ENCODE measurements at places on chromosomes 2 and 18.

DNA sequence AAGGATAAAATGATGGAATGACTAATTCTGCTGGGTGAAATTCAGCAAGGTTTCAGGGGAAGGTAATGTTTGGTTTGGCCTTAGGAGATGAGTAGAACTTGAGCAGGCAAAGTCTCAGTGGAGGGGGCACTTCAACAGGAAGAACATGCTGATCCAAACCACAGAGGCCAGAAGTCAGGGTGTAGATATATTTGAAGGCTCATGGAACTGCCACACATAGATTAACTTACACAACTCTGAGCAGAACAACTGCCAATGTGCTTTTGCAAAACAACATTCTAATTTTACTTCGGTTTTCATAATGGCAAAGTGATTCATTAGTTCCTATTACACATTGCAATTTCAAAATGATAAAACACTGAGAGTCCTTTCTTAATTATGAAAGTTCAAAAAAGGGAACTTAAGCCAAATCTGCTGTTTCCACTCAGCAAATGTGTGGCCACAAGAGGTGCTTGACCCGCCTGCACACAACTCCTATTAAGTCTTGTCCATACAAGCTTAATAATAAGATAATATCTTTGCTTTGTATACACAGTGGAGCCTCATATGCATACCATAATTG is 284.8 kb downstream of the MREG start:
- no peak for DNase-seq

GRCh38 chr2:230050136-230050535 is 18.6 kb downstream of the SLC16A14 start:
- no peak for DNase-seq

GRCh38 chr2:26246818-26247217 is 2.1 kb downstream of the HADHB start:
- DNase-seq, result peak; percentile 21

GRCh38 chr2:75338461-75338860 is 139.1 kb upstream of the TACR1 start:
- no peak for DNase-seq

GRCh38 chr2:104402825-104403224 is 451.1 kb upstream of the POU3F3 start:
- no peak for DNase-seq

GRCh38 chr2:226183550-226183949 is 616.1 kb downstream of the IRS1 start:
- no peak for DNase-seq

- no peak for DNase-seq
Observed at GRCh38 chr18:25237571-25238267, 114.2 kb downstream of the ZNF521 start.

DNA sequence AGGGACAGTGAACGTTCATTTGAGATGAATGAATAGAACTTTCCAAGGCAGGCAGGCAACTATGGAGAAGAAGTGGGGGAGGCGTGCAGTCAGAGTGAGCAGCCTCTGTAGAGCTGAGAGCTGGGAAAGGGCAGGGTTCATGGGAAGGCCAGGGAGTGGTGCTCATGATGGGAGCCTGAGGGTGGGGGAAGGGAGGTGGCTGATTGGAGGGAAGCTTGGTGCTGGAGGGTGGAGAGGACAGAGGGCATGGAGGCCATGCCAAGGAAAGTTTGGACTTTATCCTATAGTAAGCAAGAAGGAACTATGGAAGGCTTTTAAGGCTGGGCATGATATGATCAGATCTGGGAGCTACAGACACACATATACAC is 47.6 kb upstream of the LGALSL start:
- DNase-seq, result no peak

- DNase-seq, result no peak
Observed at GRCh38 chr2:229129738-229130371, 141.2 kb downstream of the PID1 start.

GRCh38 chr2:236343400-236344161 is 79.4 kb upstream of the ASB18 start:
- peak; percentile 27 for DNase-seq

DNA sequence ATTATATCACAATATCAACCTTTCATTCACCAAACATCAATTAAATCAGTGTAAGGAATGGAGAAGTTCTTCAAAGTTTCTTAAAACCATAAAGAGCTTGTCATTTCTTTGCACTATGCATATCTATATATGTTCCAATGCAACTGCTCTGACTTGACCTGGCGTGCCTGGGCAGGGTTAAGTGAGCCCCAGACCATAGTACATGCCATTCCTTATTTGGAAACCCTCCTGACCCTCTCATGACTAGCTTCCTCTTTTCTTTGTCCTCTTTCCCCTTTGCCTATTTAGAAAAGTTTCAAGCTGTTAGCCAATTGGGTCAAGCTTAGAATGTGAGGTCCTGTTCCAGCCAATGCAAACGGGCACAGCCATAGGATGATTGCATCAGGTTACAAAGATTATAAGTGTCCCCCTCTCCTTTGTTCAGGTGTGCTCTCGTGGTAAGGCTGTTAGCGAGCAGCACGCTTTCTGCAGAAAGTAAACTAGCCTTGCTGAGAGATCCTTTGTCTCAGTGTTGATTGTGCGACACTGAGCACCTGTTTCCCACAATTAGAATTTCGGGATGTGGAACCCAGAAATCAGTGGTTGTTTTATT is 78.2 kb upstream of the UXS1 start:
- DNase-seq, result no peak

DNA sequence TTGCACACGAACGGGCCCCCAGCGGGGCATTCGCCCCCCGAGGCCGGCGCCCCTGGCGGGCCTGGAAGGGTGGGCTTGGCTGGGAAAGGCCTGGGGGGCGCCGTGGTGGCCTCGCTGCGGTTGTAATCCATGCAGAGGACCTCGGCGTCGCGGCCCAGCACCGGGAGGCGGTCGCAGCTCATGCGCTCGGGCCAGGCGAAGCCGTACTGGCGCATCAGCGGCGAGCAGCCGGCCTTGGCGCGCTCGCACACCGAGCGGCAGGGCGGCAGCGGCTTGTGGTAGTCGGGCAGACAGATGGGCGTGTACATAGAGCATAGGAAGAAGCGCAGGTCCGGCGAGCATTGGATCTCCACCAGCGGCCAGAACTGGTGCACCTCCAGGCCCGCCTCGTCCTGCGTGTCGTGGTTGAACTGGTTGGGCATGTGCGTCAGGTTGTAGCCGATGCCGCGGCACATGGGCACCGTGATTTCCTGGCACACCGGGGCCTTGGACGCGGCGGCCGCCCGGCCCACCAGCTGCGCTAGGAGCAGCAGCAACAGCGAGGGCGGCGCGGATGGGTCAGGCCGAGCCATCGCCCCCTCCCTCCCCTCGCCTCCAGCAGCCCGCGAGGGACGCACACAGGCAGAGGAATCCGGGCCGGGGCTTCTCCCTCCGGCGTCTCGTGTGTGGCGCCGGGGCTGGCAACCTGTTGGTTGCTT is 1.4 kb downstream of the FZD5 start:
- peak; percentile 44 for DNase-seq

DNA sequence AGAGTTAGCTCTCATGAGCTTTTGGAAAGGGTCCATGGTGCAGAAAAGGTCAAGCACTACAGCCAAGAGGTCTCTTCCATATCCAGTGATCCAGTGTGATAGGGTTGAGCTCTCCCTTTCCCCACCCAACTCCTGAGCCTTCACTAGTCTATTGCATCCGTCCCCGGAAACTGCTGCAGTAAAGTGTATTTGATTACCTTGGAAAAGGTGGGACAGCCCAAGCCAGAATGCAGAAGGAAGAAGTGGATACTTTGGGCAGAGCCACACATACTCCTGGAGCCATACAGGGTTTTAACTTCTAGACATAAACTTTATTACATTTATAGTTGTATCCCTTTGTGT is 3.6 kb downstream of the PNKD start:
- DNase-seq, result no peak

DNA sequence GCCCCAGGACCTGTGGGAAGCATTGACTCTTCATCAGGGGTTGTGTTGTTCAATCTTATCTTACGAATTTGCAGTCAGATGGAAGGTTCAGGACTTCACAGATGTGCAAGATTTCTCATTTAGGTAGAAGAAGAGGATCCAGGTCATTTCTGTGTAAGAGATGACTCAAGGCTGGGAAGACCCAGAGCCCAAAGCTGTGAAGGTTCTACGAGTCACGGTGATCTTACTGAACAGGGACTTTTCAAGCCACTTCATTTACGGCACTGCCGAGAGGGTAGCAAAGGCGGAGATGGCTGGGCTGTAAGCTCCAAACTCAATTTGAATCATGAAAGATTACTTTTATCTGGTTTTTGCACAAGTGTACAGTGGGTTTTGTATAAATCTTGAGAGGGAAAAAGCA is 228.0 kb upstream of the MEX3C start:
- DNase-seq, result peak; percentile 4

DNA sequence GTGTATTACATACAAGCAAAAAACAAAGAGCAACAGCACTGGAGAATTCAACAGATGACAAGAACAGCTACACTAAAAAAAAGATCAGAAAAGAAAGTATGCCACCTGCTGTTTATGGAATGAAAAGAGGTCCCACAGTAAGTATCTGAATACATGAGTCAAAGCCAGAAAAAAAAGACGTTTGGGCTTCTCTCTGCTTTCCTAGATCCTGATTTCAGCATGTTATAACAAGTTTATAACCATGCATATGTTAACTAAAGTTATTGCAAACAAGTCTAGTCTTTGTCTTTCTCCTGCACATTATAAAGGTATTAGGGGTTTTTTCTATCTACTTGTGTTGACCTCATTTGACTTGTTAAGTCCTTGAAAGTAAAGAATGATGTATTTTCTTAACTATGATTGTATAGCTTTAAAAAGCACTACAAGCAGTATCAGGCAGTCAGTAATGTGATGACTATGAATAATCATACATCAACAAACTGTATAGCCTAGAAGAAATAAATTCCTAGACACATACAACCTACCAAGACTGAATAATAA is 108.5 kb upstream of the COL5A2 start:
- no peak for DNase-seq

- DNase-seq, result no peak
Observed at GRCh38 chr2:170943041-170943440, 14.0 kb downstream of the GORASP2 start.

GRCh38 chr2:190221429-190221828 is 98.2 kb downstream of the HIBCH start:
- DNase-seq, result no peak

GRCh38 chr2:77862120-77862519 is 339.9 kb upstream of the LRRTM4 start:
- no peak for DNase-seq

DNA sequence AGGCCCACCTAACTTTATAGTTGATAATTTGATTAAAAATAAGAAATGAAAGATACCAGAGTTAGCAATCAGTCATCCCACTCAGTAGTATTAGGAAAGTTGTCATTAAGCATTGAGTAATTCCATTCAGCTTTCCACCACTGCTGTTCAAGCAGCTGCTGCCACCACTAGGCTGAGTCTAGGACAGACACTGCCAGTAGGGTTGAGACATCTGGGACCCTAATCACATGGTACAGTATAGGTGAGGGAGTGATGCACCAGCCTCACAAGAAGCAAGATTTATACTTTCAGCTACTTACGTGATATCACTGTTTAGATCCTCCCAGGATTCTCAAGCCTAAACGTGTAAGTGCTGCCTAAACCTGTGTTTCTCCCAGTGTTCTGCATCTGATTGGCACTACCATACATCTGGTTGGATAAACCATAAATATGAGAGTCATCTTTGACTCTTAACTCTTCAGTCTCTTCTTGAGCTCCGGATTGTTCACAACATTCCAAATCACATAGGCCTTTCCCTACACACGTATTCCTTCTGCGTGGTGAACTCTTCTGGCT is 3.2 kb downstream of the UBXN4 start:
- DNase-seq, result peak; percentile 22

- DNase-seq, result no peak
Observed at GRCh38 chr2:241481687-241482086, 26.7 kb downstream of the STK25 start.

GRCh38 chr2:8488001-8488738 is 193.7 kb upstream of the ID2 start:
- peak; percentile 68 for DNase-seq
